ENCODE measurements at places on chromosomes 2 and 18.

DNA sequence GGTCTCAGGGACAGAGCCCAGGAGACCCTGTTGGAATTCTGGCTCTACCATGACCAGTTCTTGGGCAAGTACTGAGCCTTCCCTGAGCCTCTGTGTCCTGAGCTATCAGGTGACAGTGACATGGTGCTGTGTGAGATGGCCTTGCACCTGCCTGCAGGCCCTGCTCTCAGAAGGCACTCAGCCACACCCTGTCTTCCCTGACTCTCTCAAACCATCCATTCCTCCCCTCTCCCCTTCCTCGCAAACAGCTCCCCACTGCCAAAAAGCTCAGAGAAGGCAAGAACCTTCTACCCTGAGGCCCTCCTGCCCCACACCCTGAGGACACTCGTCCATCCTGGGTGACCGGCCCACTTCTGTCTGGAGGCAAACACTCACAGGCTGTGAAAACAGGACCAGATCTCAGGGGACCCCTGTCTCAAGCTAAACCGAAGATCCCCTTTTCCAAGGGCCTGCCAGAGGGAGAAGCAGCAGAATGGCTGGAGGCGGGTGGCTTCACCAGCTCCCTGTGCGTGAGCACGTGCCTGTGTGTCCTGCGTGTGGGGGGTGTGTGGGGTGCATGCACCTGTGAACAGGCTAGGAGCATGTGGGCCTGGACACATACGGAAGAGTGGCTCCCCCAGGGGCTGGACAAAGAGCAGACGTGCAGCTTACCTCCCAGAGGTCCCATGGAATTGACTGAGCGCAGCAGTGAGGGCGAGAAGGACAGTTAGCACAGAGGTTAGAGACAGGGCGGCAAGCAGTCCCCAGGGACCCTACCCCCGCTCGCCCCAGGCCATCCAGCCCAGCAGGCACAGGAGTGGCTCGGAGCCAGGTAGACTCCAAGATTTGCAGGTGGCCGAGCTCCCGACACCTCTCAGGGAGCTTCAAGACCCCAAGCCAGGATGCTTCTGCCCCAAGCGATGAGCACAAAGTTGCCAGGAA, 53.9 kb downstream of the BIN1 start:
- no peak for DNase-seq

- DNase-seq, result no peak
Measured at GRCh38 chr2:42170619-42171395, 1.7 kb downstream of the EML4 start.

DNA sequence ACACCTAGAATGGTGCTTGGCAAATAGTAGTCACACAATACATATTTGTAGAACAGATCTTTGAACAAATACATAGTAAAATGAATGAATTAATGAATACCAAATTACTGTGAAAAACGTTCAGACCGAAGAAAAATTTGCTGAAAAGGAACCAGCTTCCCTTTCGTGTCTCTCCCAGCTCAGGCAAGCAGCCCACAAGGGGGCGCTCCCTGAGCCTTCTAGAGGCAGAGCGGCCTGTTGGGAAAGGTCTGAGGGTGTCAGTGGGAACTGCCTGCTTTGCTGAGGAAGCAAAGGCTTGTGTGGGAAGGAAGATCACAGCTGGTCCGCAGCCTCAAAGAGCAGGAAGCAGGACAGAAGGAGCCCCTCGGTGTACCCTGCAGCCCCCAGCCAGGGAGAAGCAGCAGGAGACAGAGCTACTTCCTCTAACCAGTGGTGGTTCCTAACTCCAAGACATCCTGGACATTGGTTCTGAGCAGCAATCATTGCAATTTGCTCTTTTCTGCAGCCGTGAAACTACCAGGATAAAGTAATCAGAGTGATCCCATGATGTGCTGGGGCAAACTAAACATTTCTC, 231.1 kb downstream of the ANKRD30B start:
- no peak for DNase-seq

DNA sequence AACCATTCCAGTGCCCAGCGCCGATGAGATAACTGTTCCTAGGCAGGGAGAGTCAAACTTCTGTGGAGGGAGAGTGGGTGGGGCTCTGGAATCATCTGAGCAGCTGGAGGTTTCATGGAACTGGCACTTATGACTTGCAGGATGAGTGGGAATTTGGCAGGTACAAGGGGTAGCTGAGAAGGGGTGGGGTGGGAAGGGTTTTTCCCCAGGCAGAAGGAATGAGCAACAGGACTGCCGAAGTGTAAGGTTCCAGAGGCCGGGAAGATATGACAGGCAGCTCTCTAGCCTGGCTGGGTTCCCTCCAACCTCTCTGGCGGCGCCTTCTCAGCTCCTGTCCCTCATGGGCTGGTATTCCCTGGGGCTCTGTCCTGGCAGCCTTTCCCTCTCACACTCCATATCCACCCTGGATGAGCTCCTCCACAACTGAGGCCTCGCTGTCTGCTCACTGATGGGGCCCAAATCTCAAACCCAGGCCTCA, 2.5 kb upstream of the TET3 start:
- no peak for DNase-seq
